NCI-H345 (cell line): ENCODE measurements at places on chromosomes 7 and 10.

- DNase-seq, result no peak
Observed at GRCh38 chr7:214410-215212, 22.2 kb downstream of the FAM20C start.

GRCh38 chr10:69687426-69687825 is 57.4 kb downstream of the FAM241B start:
- no peak for DNase-seq

GRCh38 chr10:128934492-128934891 is 532.5 kb upstream of the MGMT start:
- DNase-seq, result no peak

GRCh38 chr7:115864082-115864481 is 166.5 kb downstream of the TFEC start:
- no peak for DNase-seq
